ENCODE measurements at places on chromosomes 7 and 10. TPM values are rescaled to one million over a fixed set of nuclear protein-coding genes. Genes with fewer than 3 reads are reported as not detected.

DNA sequence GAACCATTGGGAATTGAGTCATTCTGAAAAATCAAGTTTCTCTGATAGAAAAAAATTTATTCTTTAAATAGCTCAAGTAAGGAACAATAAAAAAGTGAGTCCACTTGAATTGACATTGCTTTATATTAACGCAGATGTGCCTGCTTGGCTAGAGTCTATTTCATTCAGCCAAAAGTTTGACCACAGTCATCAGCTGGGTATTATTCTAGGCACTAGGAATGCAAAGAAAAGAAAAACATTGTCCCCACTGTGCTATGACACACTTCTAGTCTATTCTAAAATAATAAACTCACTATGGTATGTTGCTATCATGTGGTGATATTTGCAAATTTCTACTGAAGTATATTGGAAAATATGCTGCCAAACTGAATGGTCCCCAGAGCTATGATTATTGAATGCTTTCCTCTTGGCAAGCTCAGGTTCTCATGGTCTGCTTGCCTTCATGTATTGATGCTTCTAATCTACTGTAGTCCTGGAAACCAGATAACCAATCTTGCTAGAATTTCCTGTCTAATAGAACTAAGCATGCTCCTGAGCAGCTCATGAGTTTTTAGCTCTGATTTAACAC, 8.3 kb downstream of the SFRP4 start:
- no peaks in the 10 kb centered on the region for H3K27me3 ChIP-seq
- no peaks in the 10 kb centered on the region for H3K4me1 ChIP-seq
- H3K4me3 ChIP-seq, result no peak overlapping the region
- no peak for DNase-seq

The CAPZA2 gene
- 111 TPM for total RNA-seq

- DNase-seq, result no peak
- peaks cover 3% of the 10 kb centered on the region for H3K36me3 ChIP-seq
- no peak overlapping the region for H3K27ac ChIP-seq
- H3K4me1 ChIP-seq, result no peaks in the 10 kb centered on the region
- no peaks in the 10 kb centered on the region for H3K27me3 ChIP-seq
Measured at GRCh38 chr10:125742465-125742864, 23.0 kb downstream of the EDRF1 start.

The VWC2 gene
- total RNA-seq, result not detected

- H3K4me3 ChIP-seq, result no peak overlapping the region
- no peak for DNase-seq
- H3K27ac ChIP-seq, result no peak overlapping the region
- peaks cover 13% of the 10 kb centered on the region for H3K4me1 ChIP-seq
- H3K36me3 ChIP-seq, result peaks cover 2% of the 10 kb centered on the region
- H3K27me3 ChIP-seq, result no peaks in the 10 kb centered on the region
Measured at GRCh38 chr7:5333121-5334045, 50.6 kb downstream of the SLC29A4 start.
